Central memory CD8-positive, alpha-beta T cell (primary cell): ENCODE measurements at places on chromosomes 5 and 9.

GRCh38 chr5:176677209-176677939 lies 30.1 kb downstream of the TSPAN17 start:
- no peak for DNase-seq

GRCh38 chr9:83204047-83204446 lies 141.1 kb upstream of the RASEF start:
- no peak for DNase-seq

DNA sequence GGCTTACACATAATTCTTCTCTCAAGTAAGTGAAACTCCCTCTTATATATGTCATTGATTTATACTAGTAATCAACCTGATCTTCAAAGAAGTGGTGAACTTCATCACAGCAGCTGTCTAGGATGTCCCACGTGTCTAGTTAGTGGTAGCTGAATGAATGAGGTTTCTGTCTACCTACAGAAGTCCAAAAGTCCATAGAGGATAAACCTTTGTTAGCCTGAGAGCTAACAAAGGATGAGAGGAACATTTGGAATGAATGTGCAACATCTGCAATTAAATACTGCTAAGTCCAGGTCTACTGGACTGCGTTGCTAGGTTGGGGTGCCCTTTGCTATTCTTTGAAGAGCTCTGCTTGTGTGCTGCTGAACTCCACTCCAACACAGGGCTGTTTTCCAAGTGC lies 213.8 kb upstream of the DAP start:
- DNase-seq = no peak

DNA sequence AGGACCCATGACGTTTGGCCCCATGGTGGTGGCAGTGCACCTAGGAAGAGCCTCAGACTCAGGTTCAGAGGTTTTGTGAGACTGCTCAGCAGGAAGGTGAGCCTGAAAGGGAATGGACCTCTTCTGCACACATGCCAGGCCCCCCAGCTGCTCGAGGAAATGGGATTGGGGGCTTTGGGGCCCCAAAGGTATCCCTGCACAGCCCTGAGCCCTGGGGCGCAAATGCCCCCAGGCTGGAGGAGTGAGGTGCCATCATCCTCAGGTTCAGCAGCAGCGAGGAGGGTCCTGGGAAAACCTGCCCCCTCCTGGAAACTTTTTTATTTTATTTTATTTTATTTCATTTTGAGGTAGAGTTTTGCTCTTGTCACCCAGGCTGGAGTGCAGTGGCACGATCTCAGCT lies 171.8 kb upstream of the MVB12B start:
- DNase-seq = no peak

GRCh38 chr9:32339424-32339823 lies 45.0 kb upstream of the ACO1 start:
- no peak for DNase-seq

GRCh38 chr5:87121304-87122150 lies 146.2 kb upstream of the RASA1 start:
- peak; percentile 12 for DNase-seq

- DNase-seq = no peak
Observed at GRCh38 chr9:125475385-125475784, 213.8 kb downstream of the GAPVD1 start.

DNA sequence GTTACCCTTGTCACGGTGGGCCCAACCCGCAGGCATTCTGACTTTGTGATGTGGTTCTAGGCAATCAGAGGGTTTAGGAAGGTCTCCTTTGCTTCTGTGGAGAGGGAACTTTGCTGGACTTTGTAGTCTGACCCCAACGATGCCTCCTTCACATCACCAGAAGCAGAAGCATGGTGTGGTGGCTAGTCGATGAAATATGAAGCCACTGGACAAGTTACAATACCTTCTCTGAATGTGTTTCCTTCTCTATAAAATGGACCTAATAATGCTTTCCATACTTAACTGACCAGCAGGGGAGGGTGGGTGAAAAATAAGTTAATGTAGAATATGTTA lies 607 bp downstream of the SPEF2 start:
- no peak for DNase-seq

DNA sequence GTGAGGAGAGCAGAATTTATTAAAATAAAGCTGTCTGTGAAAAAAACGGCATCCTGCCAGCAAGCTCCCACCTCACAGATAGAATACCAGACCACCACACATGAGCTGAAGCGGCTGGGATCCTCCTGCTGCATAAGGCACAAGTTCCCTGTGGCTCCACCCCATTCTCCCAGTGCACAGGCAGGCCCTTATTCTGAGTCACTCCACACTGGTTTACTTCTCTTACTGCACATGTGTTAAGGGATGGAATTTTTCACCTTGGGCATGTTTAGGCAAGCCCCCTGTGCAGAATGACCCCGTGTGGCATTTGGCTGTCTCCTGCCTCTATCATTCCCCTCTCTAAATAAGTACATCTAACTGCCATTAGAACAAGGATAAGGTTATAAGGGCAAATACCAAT lies 115.0 kb upstream of the ELAVL2 start:
- no peak for DNase-seq

GRCh38 chr5:150485693-150486401 lies 22.1 kb upstream of the NDST1 start:
- DNase-seq = no peak

- DNase-seq = peak; percentile 18
Observed at GRCh38 chr9:78369639-78370219, 72.8 kb downstream of the PSAT1 start.

GRCh38 chr9:124567362-124567761 lies 60.2 kb upstream of the NR5A1 start:
- DNase-seq = no peak

- DNase-seq = no peak
Observed at GRCh38 chr5:75335952-75336614, 937 bp upstream of the HMGCR start.
